ENCODE measurements at places on chromosomes 3 and 15.
A peak's percentile ranks its signal among the peaks of the same experiment; 100 is the strongest.

- DNase-seq, result no peak
Measured at GRCh38 chr3:160470181-160470580, 20.6 kb upstream of the TRIM59 start.

DNA sequence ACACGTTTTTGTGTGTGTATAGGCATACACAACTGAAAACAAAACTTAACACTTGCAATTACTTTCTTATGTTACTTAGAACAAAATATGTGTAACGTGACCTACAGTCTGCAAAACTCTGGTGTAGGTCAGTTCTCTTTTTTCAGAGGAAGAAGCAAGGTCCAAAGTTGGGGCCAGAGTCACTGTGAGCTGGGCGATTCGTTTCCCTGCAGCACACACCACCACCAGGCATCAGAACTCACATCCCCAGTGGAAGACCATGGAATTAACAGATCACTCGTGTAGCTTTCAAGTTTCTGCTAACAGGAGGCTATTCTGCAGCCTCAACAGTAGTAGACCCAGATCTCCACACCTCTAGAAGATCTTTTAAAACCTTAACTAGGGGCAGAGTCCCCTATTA lies 25.8 kb downstream of the ANP32A start:
- no peak for DNase-seq

- no peak for DNase-seq
Measured at GRCh38 chr3:64578062-64578770, 109.6 kb downstream of the ADAMTS9 start.

GRCh38 chr3:193522473-193522872 lies 32.2 kb downstream of the ATP13A4 start:
- no peak for DNase-seq

- no peak for DNase-seq
Measured at GRCh38 chr3:50411229-50411628, 51.9 kb upstream of the TMEM115 start.

GRCh38 chr3:153355559-153355958 lies 193.5 kb downstream of the RAP2B start:
- DNase-seq, result no peak

GRCh38 chr3:50381383-50381782 lies 22.1 kb upstream of the TMEM115 start:
- DNase-seq, result no peak

GRCh38 chr3:112017091-112017490 lies 17.4 kb upstream of the TMPRSS7 start:
- no peak for DNase-seq

- peak; percentile 22 for DNase-seq
Measured at GRCh38 chr3:88059380-88060170, 520 bp downstream of the ZNF654 start.

DNA sequence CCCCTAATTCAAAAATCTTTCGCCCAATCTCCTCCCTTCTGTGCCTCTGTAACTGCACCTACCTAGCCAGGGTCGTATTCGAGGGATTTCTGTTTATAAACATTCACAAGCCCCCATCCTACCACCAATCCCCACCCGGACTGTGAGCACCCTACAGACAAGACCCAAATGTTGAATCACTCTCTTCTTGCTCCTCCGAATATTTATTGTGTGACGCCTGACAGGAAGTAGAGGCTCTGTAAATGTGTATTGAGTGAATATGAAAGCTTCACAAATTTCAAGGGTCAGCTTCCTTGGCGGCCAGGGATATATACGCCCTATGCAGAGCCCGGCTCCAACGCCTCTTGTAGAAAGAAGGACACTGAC lies 1.6 kb downstream of the BDH1 start:
- DNase-seq, result no peak

DNA sequence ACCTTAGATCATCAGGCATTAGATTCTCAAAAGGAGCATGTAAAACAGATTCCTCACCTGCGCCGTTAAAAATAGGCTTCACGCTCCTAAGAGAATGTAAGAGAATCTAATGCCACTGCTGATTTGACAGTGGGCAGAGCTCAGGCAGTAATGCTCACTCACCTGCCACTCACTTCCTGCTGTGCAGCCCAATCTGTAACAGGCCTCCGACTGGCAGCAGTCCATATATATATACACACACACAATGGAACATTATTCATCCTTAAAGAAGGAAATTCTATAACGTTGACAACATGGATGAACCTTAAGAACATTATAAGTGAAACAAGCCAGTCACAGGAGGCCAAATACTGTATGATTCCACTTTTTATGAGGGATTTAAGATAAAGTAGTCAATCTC lies 24.5 kb downstream of the ZNF148 start:
- no peak for DNase-seq

DNA sequence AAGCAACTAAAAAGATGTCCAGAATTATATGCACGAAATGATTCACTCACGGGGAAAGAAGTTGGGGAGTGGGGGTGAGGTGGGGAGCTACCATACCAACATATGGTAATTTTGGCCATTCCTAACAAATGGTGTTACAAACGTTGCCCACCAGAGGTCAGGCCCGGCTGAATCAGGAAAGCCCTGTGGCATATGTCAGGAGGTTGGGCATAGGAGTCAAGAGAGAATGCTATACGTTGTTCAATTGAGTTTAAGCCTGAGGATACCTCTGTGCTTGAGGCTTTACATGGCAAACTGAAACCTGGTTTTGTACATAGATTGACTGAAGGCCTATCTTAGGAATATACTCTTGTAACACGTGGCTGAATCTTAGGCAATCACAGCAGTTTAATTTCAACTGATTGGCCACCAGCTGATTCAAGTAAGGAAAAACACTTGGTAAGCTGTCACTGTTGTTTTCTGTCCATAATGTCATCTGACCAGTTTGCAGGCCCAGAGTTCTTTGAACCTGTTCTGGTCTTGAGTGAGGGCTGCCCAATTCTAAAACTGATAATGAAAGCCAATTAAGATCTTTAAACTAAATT lies 23.4 kb upstream of the SLC2A2 start:
- no peak for DNase-seq

DNA sequence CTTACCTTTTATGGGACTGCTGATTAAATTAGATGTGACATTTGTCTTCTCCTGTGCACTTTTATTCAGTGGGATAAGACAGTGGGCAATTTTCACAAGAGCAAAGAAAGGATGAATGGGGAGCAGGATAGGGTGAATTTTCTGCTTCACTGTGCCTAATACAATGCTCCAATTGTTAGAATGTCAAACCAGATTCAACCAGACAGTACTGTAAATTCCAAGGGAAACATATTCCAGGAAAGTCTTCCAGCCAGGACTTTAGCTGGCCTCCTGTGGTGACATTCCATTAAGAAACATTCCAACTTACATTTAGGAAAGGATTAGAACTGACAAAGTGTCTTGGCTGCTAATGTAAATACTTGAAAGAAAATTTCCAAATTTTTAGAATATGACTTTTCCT lies 100.1 kb upstream of the PROK2 start:
- no peak for DNase-seq

DNA sequence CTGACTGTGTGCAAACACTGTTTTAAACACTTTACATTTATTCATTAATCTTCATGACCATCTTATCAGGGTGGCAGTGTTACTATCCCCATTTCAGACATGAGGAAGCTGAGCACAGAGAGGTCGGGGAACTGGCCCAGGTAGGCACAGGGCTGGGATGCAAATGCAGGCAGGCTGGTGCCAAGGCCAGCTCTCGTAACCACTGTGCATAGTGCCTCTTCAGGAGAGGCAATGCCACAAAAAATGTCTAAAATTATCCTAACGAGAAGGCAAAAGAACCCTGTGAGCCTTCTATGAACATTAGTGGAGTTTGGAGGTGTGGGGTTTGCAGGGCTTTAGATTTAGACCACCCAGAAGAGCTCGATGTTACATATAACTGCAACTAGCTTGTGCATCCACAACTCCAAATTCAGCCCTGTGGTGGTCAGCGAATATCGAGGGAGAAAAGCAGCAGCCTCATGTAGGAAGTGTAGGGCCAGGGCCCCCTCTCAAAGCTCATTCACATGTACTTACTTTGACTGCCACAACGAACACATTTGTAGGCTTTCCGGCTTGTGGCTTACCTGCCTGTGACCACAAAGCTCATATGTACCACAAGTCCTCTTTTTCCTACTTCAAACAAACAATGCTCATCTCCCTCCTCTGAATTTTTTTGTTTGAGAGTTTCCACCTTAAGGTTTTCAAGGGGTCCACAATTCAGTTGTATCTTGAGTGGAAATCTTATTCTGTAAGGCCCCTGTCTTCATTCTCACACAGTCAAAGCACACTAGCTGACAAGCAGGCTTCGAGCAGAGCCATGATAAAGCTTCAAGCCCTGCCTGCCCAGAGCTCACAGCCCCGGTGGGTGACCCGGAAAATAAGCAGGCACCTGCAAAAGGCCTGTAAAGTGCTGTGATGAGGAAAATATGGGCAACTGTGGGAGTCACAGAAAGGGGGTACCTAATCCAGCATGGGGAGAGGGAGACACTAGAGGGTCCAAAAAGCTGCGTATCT lies 722.9 kb upstream of the CFAP20DC start:
- DNase-seq, result no peak

DNA sequence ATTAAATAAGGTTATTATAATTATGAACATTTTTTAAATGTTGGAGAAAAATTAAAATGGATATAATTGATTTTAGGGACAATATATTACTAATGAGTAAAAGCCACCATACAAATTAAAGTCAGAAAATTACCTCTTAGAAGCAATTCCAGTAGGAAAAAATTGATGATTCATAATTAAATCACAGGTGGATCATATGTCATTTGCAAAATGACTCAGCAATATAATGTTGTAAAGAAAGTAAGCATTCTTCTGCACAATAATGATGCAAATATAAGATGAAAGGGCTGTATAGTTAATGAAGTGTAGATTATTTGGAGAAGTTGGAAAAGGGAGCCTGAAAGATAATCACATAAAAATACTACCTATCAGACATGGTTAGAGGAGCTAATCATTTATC lies 25.8 kb downstream of the ZPLD1 start:
- no peak for DNase-seq

GRCh38 chr3:4986782-4987537 lies 7.7 kb downstream of the BHLHE40 start:
- no peak for DNase-seq

- no peak for DNase-seq
Measured at GRCh38 chr3:102573483-102574028, 138.7 kb downstream of the ZPLD1 start.

GRCh38 chr3:175726228-175726627 lies 867.1 kb downstream of the NAALADL2 start:
- DNase-seq, result no peak

- DNase-seq, result no peak
Measured at GRCh38 chr15:65130941-65131340, 2.7 kb downstream of the PDCD7 start.

DNA sequence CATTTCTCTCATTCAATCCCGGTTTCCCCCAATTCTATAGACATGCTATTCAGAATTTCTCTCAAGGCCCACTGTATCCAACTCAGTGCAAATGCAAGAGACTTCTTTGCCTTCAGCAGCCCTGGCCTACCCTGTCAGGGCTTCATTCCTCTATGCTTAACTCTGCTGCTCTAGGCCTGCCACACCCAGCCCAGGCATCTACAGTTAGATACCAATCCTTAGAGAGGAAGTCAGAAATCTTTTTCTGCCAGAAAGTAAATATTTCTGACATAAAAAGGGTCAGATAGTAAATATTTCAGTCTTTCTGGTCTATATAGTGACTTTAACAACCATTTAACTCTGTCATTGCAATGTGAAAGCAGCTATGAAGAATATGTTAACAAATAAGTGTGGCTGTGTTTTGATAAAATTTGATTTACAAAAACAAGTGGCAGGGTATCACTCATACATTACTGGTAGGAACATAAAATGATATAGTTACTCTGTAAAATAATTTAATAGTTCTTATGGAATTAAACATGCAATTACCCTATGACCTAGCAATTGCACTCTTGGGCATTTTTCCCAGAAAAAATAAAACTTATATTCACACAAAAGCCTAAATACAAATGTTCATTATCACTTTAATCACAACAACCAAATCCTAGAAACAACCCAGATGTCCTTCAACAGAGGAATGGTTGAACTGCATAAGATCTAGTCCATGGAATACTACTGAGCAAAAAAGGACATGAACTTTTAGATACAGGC lies 942.0 kb downstream of the SQOR start:
- no peak for DNase-seq

DNA sequence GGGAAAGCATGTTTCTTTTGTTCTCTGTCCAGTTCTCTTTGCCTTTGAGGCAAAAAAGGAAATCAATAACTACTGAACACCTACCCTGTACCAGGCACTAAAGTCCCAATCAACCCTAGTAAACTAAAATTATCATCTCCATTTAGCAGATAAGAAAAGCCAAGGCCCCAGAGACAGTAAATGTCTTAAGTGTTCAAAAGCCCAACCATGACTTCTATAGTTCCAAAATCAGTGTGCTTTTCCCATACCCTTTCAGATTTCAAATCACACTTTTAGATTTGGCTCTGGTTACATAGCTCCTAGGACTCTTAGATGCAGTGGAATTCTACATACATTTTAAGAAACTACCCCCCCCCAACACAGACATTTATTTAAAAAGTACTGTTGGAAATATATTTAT lies 63.5 kb downstream of the UACA start:
- no peak for DNase-seq

- DNase-seq, result no peak
Measured at GRCh38 chr3:8743021-8743601, 9.5 kb downstream of the CAV3 start.

- DNase-seq, result peak; percentile 14
Measured at GRCh38 chr15:52735231-52736089, 54.7 kb downstream of the ONECUT1 start.

GRCh38 chr3:134018850-134019249 lies 10.9 kb downstream of the SLCO2A1 start:
- no peak for DNase-seq

GRCh38 chr3:111282024-111282423 lies 210.4 kb downstream of the NECTIN3 start:
- DNase-seq, result no peak

DNA sequence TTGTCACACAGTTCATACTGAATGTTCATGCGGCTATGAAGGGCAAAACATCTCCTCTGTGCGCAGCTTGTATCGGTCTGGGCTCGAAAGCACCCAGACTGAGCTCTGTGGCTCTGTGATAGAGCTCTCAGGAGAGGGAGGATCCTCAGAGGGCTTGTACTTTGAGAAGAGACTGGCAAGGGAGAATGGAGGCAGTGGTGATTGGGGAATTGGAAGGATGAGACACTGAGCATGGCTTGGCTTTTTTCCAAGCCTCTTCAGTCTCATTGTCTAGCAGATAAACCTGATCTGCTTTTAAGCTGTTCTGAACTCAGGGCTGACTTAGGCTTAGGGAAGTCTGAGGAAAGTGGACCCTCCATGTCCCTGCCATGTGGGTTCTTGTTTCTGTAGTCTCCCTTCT lies 43.0 kb downstream of the RAD54L2 start:
- no peak for DNase-seq

GRCh38 chr15:34708422-34708821 lies 46.4 kb downstream of the GJD2 start:
- DNase-seq, result no peak

Measured in stimulated activated CD8-positive, alpha-beta memory T cell treated with anti-CD3 and anti-CD28 coated beads, Interleukin-15, amount 100 ng/mL, for 24 hours (primary cell).